ENCODE measurements at places on chromosomes 16 and 17.

- no peak for DNase-seq
Measured at GRCh38 chr17:38543403-38544174, 62.2 kb downstream of the SRCIN1 start.

- DNase-seq = peak; percentile 49
Measured at GRCh38 chr17:7834542-7834956, 532 bp downstream of the KDM6B start.

- peak; percentile 26 for DNase-seq
Measured at GRCh38 chr17:3890082-3890877, 2.6 kb downstream of the CAMKK1 start.

- no peak for DNase-seq
Measured at GRCh38 chr17:36943250-36944191, 5.2 kb upstream of the AATF start.

- DNase-seq = no peak
Measured at GRCh38 chr16:80896776-80897175, 92.4 kb upstream of the CDYL2 start.

DNA sequence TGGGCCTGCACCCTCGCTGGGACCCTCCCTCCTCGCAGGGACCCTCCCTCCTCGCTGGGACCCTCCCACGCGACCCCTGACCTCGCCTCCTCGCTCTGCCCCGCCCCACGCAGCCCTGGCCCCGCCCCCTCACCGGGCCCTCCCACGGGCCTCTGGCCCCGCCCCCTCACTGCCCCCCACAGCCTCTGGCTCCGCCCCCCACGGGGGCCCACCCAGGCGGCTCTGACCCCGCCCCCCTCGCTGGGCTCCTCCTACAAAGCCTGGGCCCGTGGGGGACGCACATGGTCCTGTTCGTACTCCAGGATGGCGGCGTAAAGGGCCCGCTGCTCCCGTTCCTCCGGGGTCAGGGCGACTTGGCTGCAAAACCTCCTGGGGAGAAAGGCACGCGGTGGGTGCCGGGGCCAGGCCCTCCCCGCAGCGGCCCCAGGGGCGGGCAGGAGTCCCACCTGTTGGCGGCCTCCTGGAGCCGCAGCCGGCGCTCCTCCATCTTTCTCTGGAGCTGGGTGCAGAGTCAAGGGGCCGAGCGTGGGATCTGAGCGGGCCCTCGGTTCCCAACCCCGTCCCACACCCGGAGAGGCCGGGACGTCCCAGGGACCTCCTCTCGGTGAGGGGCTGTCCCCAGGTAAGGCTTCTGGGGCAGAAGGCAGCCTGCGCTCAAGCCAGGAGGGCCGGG is 9.0 kb downstream of the VPS9D1 start:
- DNase-seq = peak; percentile 84

- no peak for DNase-seq
Measured at GRCh38 chr17:40526668-40527067, 25.2 kb upstream of the TNS4 start.

DNA sequence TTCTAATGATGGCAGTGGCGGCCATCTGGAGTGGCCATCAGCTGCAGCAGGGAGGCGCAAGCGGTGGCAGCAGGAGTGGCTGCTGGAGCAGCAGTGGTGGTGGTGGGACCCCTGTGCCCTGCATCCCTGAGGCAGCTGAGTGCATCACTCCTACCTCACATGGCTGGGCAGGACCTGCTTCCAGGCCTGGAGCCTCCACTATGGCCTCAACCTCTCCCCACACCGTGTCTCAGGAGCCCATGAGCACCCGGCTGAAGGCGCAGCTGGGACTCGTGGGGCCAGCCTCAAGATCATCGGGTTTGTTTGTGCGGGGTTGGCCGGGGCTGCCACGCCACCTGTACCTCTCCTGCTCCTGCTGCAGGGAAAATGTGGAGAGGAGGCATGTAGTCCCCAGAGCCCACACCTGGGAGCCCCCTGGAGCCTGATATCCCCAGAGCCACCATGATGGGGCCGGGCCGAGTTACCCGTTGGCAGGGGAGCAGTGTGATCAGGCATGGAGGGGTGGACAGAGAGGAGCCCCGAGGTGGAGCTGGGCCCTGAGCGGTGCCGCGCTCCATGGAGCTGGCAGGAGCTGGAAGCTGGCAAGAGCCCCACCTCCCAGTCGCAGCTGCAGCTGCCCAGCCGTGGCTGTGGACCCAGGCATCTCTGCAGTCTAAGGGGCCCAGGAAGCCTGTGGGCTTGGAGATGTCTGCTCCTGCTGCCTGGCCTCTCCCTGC is 16.7 kb downstream of the RHOT1 start:
- DNase-seq = no peak

DNA sequence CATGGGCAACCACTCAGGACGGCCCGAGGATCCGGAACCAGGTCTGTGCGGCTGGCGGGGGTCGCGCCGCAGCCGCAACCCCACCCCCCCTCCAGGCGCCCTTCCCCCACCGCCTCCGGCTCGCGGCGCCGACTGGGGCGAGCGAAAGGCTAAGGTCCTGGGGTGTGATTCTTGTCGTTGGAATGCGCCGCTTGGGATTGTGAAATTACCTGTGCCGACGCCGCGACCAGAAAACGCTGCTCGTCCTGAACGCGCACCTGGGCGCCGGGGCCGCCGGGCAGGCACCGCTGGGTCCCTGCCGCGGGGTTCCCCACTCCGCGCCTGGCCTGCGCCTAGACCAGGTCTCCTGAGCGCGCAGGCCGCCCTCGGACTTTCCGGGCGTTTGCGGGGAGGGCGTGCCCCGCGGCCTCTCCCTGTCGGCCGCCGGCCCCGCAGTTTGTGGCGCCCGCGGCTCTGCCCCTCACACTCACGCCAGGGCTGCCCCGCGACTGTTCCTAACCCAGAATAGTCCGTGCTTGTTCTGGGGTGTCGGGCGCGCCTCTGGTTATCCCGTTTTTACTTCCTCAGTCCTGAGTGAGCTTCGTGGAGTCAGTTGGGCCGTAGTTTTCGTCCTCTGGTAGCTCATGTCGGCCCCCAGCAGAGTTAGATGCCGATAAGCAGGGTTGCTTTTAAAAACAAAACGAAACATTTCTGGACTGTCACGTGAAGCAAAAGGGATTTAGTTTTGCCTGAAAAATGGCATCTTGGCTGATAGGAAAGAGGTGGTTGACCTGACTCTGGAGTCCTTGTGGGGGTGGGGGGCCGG is 147.2 kb downstream of the SPECC1 start:
- peak; percentile 11 for DNase-seq
